ENCODE measurements at places on chromosomes 5 and 9.

DNA sequence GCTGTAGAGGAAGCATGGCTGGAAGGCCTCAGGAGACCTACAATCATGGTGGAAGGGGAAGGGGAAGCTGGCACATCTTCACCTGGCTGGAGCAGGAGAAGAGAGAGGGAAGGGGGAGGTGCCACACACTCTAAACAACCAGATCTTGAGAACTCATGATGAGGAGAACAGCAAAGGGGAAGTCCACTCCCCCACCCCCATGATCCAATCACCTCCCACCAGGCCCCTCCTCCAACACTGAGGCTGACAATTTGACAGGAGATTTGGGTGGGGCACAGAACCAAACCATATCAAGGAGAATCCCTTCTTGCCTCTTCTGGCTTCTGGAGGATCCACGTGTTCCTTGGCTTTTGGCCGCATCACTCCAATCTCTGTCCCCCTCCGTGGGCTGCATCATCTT lies 13.1 kb upstream of the CMBL start:
- DNase-seq: no peak

DNA sequence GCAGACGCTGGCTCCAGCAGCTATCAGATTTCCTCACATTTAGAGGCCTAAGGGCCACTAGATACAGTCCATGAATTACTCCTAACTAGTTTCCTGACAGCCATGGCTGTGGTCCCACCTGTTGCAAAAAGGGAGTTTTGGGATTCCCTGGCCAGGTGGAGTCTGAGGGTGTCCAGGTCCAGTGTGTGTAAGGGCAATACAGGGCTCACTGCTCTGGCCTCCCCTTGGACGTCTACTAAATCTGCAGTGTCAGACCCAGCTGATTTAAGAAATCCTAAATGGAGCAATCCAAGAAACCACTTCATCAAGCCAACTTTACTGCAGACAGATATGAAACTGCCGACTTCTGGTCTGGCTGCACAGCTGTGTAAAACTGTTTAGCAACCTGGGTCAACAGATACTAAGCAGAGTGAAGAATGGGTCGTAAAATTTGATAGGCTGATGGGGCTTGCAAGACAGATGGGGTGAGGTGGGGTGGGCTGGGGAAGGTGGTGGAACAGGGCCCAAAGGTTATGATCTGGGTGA lies 116.4 kb downstream of the GADD45G start:
- DNase-seq: no peak

GRCh38 chr9:16289639-16290038 lies 580.8 kb downstream of the BNC2 start:
- no peak for DNase-seq

DNA sequence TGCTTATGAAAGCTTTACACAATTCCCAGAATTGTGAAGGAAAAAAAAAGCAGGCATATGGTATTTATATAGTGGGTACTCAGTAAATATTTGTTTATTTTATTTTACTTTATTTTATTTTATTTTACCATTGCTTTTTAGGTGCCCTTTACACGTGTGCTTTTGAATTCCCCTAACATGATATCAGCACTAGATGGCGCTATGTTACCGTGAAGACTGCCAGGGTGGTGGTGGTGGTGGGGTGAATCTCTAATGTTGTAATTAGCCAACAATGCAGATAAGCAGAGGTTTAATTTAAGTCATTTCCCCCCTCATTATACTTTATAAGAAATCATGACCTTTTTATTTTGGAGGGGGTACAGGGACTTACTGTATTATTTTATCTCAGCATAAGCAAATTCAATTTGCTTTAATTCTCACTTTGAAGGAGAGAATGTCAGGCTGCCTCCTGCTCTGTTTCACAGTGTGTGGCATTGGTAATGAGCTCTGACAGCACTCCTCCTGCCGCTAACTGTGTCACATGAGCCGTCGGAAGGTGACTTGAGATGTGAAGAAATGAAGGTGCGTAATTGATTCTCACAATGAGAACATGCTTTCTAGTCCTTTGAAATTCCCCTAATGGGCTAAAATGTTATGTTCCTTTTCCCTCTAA lies 165.6 kb downstream of the YTHDC2 start:
- peak; percentile 11 for DNase-seq

- DNase-seq: no peak
These were observed 208.2 kb downstream of the DMRTA1 start for GRCh38 chr9:22654833-22655232.

DNA sequence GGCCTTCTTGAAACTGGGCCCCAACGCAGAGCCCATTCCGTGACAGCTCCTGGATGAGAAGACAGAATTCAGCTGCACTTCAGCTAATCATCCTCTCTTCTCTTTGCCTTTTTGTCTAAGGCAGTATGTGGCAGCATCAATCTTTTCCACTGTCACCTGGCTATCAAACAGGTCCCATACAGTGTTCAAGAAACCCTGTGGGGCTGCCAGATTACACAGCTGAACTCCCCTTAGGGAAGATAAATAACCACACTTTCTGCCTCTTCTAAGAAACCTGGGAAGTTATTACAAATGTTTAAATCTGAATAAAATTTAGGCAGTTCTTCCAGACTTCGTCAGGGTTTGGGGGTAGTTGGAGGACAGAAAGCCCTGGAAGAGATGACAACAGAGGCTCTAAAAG lies 61.0 kb downstream of the SPEF2 start:
- no peak for DNase-seq

DNA sequence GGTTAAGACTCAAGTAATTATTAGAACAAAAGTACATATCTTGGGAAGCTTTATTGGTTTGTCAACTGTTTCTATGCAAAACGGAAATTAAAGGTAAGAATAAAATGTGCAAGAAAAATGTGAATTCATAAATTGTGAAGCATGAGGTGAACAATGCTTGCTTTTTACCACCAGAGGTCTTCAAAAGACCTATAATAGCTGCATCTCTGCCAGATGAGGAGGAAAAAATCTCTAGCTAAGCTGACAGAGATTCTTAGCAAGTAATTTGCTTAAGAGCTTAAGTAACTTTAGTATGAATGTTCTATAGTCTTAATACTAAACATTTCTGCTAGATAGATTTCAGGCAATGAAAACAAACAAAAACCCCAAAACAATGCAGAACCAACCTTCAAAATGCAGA lies 54.1 kb downstream of the MRPS30 start:
- no peak for DNase-seq
